ENCODE measurements at places on chromosomes 5 and 9.

DNA sequence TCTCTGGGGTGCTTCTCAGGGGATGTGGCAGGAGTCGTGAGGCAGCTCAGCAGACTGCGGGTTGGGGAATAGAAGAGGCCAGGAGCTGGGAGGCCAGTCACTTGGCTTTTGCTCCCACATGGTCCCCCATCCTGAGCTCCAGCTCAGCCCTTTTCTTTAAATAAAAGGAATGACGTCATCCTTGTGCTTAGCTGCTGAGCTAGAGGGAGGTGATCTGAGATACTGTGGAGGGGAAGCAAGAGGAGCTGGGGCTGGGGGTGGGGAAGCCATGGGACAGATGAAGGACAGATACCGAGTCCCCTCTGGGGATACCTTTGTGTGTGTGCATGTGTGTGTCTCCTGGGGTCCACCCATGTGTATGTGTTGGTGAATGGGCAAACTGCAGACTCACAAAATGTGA lies 89.0 kb upstream of the ARAP3 start:
- no peak for DNase-seq

GRCh38 chr5:36728697-36729543 lies 122.5 kb downstream of the SLC1A3 start:
- no peak for DNase-seq

DNA sequence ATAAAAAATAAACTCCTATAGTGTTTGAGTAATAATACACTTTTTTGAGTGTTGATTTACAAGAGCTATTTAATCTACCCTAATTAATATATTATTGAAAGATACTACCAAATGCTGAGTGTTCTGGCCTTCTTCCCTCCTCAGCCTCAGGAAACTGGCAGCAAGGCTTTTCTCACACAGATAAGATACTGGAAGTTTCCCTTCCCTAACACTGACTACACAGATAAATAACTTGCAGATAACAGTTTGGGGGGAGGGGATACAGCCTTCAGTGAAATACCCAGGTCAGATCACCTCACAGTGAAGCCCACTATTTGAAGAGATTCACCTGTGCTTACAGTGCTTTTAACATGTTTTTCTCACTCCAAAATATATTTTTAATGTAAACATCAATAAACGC lies 1.6 kb upstream of the NIPSNAP3A start:
- no peak for DNase-seq

DNA sequence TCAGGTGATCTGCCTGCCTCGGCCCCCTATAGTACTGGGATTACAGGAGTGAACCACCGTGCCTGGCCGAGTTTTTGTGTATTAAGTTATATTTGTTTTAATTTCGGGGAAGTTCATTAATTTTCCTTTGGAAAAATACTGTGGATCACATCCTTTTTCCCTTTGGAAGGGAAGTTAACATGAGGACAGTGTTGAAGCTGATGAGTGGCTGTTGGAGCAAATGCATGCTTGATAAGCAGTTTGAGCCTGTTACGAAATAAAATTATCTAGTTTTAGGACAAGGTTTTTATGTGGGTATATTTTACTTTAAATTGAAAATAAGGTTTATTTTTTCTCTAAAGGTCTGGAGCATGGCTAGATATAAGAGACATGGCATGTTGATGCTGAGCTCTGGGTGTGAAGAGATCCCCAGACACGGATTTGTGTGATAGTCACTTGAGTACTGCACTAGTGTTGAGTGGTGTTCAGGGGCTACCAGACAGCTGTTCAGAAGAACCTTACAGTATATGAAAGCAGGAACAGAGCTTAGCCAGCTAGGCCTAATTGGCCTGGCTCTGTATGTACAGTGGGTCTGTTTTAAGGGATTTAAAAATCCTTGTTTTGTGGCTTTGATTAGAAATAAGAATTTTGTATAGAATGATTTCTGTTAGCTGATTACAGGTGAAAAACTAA lies 17.4 kb downstream of the LMNB1 start:
- no peak for DNase-seq

- DNase-seq: no peak
Measured at GRCh38 chr5:7209658-7210057, 186.3 kb upstream of the ADCY2 start.

GRCh38 chr9:128787659-128788058 lies 606 bp downstream of the TBC1D13 start:
- no peak for DNase-seq

DNA sequence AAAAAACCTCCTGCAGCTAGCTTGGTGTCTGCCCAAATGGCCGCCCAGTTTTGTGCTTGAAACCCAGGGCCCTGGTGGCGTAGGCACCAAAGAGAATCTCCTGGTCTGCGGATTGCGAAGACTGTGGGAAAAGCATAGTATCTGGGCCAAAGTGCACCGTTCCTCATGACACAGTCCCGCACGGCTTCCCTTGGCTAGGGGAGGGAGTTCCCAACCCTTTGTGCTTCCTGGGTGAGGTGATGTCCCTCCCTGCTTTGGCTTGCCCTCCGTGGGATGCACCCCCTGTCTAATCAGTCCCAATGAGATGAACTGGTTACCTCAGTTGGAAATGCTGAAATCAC lies 83.0 kb upstream of the JAK2 start:
- DNase-seq: no peak

- DNase-seq: no peak
Measured at GRCh38 chr5:35618304-35618636, 607 bp downstream of the SPEF2 start.

DNA sequence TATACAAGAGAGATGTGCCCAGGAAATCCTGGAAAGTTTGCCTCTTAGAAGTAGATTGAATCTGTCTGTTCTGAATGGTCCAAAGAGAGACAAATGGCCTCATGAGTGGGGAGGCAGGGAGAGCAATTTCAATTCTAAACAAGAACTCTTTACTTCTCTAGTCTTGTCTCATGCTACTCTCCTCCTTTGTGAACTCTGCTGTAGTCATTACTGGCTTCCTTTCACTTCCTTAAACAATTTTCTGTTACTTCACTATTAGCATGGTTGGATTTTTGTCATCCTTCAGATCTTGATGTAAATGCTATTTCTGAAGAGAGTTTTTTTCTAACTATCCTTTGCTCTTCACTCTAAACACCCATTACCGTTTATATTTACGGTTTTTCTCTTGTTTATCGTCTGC lies 54.0 kb upstream of the GRIN3A start:
- no peak for DNase-seq

- no peak for DNase-seq
Measured at GRCh38 chr5:138926257-138926656, 51.1 kb upstream of the LRRTM2 start.

GRCh38 chr9:88006511-88007290 lies 32.4 kb upstream of the CDK20 start:
- no peak for DNase-seq
